Activated CD4-positive, alpha-beta T cell treated with anti-CD3 and anti-CD28 coated beads, Interleukin-2, Interleukin-6, amounts not matched to agents 100 ng/mL and 50 ng/mL, durations not matched to agents 16 hours and 8 hours (primary cell): ENCODE measurements at places on chromosomes 7 and 10.

DNA sequence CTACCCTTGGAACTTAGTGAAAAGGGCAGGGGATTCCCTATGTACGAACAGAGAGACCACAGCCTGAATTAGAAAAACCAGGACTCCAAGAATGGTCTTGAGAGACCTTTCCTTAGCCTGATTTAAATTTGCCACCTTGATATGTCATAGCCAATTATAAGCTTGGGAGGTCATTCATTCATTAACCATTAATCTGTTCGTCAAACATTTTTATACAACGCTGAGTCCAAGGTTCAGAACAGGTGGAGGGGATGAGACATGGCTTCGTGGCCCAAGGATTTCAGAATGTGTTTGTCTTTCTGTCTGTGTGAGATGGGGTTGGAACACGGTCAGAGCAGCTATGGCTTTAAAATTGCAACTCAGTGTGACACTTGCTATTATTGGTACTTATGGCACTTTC, 158.0 kb downstream of the PAXIP1 start:
- no peak for DNase-seq

- no peak for DNase-seq
These were observed 38.1 kb downstream of the PRPS1L1 start for GRCh38 chr7:17989546-17989945.

DNA sequence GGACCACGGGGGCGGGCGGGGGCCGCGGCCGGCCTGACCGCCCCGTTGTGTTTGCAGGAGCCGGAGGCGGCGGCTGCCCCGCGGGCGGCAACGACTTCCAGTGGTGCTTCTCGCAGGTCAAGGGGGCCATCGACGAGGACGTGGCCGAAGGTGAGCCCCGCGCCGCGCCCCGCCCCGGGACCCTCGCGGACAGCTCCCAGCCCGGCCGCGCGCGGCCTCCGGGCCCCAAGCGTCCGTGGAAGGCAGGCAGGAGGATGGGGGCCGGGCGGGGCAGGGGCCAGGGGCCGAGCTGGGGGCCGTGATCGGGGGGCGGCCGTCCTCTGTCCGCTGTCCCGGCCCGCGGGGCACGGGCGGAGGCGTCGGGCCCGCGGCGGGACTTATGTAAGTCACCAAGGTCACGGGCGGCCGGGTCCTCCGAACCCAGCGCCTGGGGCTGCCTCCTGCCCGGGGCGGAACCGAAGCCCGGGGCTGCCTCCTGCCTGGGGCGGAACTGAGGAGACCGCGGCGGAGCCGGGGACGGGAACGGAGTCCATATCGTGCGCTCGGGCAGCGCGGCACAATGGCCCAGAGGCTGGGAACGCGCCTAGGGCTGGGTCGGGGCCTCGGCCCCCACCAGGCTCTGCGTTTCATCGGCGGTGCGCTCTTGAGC, 497 bp downstream of the PPP2R2D start:
- peak; percentile 58 for DNase-seq

DNA sequence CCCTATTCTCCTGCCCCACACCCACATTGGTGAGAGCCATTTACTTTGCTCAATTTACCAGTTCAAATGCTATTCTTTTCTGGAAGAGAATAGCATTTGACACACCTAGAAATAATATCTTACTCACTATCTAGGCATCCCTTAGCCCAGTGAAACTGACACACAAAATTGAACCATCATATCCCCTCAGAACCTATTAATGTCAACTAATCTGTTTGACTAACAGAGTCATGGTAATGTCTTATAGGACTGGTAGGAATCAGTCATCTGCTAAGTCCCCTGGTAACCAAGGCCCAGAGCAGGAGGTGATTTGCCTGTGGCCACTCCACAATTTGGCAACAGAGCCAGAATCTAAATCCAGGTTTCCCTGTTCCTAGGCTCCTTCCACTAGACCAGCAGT, 63.3 kb downstream of the PPP1R3C start:
- no peak for DNase-seq

GRCh38 chr7:5406957-5407945, 16.4 kb downstream of the TNRC18 start:
- DNase-seq, result no peak
